Naive thymus-derived CD4-positive, alpha-beta T cell (primary cell): ENCODE measurements at places on chromosomes 4 and X. TPM values are rescaled to one million over a fixed set of nuclear protein-coding genes. Genes with fewer than 3 reads are reported as not detected.

The NR3C2 gene
- 9.7 TPM for polyA plus RNA-seq

The GPR143 gene
- 0.20 TPM for polyA plus RNA-seq

The EMD gene
- polyA plus RNA-seq: 31.5 TPM

The FAM184B gene
- polyA plus RNA-seq: not detected

The UGT8 gene
- polyA plus RNA-seq: not detected

The INTS6L gene
- polyA plus RNA-seq: 9.2 TPM

The HMX1 gene
- not detected for polyA plus RNA-seq

The RHOXF2B gene
- not detected for polyA plus RNA-seq

The HAUS7 gene
- 28.4 TPM for polyA plus RNA-seq

The CD40LG gene
- 127 TPM for polyA plus RNA-seq

The CXCL1 gene
- polyA plus RNA-seq: not detected

The MAOA gene
- polyA plus RNA-seq: not detected

The OSTC gene
- polyA plus RNA-seq: 89.2 TPM

The POLN gene
- 0.95 TPM for polyA plus RNA-seq

The ANXA10 gene
- not detected for polyA plus RNA-seq
